ENCODE measurements at places on chromosomes 1 and 21. TPM values are rescaled to one million over a fixed set of nuclear protein-coding genes. Genes with fewer than 3 reads are reported as not detected.

CLDN8 gene
- 48.9 TPM for polyA plus RNA-seq

EPHB2 gene
- 11.5 TPM for polyA plus RNA-seq

CD84 gene
- polyA plus RNA-seq = 1.1 TPM

HENMT1 gene
- polyA plus RNA-seq = 14.1 TPM

GPR61 gene
- 1.1 TPM for polyA plus RNA-seq

CYP4A22 gene
- polyA plus RNA-seq = 8.2 TPM

OPN3 gene
- polyA plus RNA-seq = 44.3 TPM

WNT4 gene
- polyA plus RNA-seq = 6.7 TPM

ALDH9A1 gene
- 113 TPM for polyA plus RNA-seq

OR10J4 gene
- not detected for polyA plus RNA-seq

OR2L13 gene
- not detected for polyA plus RNA-seq

ACTL8 gene
- not detected for polyA plus RNA-seq

CELA3B gene
- 0.38 TPM for polyA plus RNA-seq

TRPM2 gene
- 0.57 TPM for polyA plus RNA-seq

AQP10 gene
- polyA plus RNA-seq = 0.13 TPM

SHISA4 gene
- 11.8 TPM for polyA plus RNA-seq

TMEM79 gene
- polyA plus RNA-seq = 5.9 TPM

FCRL1 gene
- 0.05 TPM for polyA plus RNA-seq

PTP4A2 gene
- polyA plus RNA-seq = 240 TPM

AZIN2 gene
- polyA plus RNA-seq = 5.9 TPM

CD1E gene
- polyA plus RNA-seq = not detected

C1orf94 gene
- not detected for polyA plus RNA-seq

HAO2 gene
- polyA plus RNA-seq = 80.5 TPM

FAM167B gene
- 5.8 TPM for polyA plus RNA-seq

WLS gene
- polyA plus RNA-seq = 153 TPM

NPHS2 gene
- 420 TPM for polyA plus RNA-seq

OR2M3 gene
- polyA plus RNA-seq = 0.08 TPM

MFAP2 gene
- polyA plus RNA-seq = 180 TPM

TRAF3IP3 gene
- polyA plus RNA-seq = 1.7 TPM

SMPDL3B gene
- polyA plus RNA-seq = 12.8 TPM

SLC45A3 gene
- polyA plus RNA-seq = 8.8 TPM

DCST1 gene
- 0.58 TPM for polyA plus RNA-seq

LAPTM5 gene
- polyA plus RNA-seq = 12.7 TPM

NHLH1 gene
- 0.22 TPM for polyA plus RNA-seq

BLACAT1 gene
- 3.6 TPM for polyA plus RNA-seq

WNT9A gene
- 1.3 TPM for polyA plus RNA-seq

SLC16A4 gene
- 112 TPM for polyA plus RNA-seq

GBP6 gene
- polyA plus RNA-seq = not detected

S100A6 gene
- polyA plus RNA-seq = 182 TPM

ID3 gene
- polyA plus RNA-seq = 264 TPM

AIRE gene
- polyA plus RNA-seq = 0.42 TPM

OPTC gene
- polyA plus RNA-seq = not detected

PI4KB gene
- polyA plus RNA-seq = 73.8 TPM

All from left kidney (tissue), 8 donors.